ENCODE measurements at places on chromosomes 13 and 19.

GRCh38 chr19:31226151-31226935 is 122.9 kb downstream of the TSHZ3 start:
- DNase-seq = no peak

GRCh38 chr13:44334751-44335150 is 38.9 kb upstream of the SERP2 start:
- DNase-seq = no peak

DNA sequence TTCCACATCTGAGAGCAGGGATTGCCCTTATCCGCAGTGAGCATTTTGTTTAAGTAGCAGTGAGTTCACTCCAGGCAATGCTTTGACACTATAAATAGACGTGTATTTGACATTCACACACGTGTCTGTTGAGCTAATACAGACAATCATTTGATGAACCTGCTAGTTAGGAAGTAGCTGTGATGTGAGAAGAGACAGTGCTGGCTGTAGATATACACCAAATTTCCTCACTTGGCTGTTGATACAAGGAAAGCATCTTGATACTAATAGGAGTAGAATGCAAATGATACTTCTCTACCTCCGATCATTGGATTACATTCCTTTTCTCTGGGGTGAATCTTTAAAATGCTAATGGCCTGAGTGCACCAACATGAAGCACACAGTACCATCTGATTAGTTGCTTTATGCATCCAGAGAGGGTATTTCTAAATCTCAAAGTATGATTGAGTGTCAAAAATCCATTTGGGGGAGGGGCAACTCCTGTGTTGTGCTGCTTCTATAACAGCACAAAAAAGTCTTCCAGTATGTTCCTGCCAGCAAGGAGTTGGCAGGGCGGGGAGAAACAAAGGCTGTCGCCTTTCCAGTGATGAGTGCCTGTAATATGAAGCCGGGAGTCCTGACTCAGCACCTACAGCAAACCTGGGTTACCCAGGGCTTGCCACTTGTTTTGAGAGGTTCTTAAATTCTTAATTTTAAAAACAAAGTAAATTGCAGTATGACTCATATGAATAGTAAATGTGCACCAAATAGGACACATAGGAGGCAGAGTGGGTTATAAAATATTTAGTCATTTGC is 7.0 kb downstream of the CUL4A start:
- no peak for DNase-seq

- no peak for DNase-seq
Observed at GRCh38 chr13:40756042-40756441, 14.9 kb downstream of the MRPS31 start.

- no peak for DNase-seq
Observed at GRCh38 chr13:42981853-42982252, 10.2 kb downstream of the EPSTI1 start.

GRCh38 chr13:110916301-110917142 is 1.7 kb upstream of the ANKRD10 start:
- DNase-seq = no peak
